Smooth muscle cell of trachea (primary cell): ENCODE measurements at places on chromosomes 4 and X. TPM values are rescaled to one million over a fixed set of nuclear protein-coding genes. Genes with fewer than 3 reads are reported as not detected.

The SUPT20HL2 gene
- total RNA-seq, result not detected in 2 replicates

The SYNPO2 gene
- total RNA-seq, result 2.0 and 6.5 TPM in 2 replicates

The ITIH6 gene
- not detected in 2 replicates for total RNA-seq

The SPANXA2 gene
- total RNA-seq, result not detected in 2 replicates

The NUDT10 gene
- 3.6 and 5.2 TPM in 2 replicates for total RNA-seq

The SPANXB1 gene
- not detected in 2 replicates for total RNA-seq

The PAGE2 gene
- total RNA-seq, result not detected in 2 replicates

The NLRP2B gene
- total RNA-seq, result not detected in 2 replicates

The MOB1B gene
- 9.9 and 19.8 TPM in 2 replicates for total RNA-seq

The ZNF630 gene
- total RNA-seq, result 1.9 and 2.0 TPM in 2 replicates
